ENCODE measurements at places on chromosomes 6 and 20. TPM values are rescaled to one million over a fixed set of nuclear protein-coding genes. Genes with fewer than 3 reads are reported as not detected.

MACROD2 gene
- 1.0 TPM for total RNA-seq

HLA-E gene
- total RNA-seq = 254 TPM

TSBP1 gene
- total RNA-seq = not detected

DNAJC5 gene
- 35.7 TPM for total RNA-seq

PRR18 gene
- not detected for total RNA-seq

LY86 gene
- total RNA-seq = not detected

COL21A1 gene
- 2.3 TPM for total RNA-seq

DNA sequence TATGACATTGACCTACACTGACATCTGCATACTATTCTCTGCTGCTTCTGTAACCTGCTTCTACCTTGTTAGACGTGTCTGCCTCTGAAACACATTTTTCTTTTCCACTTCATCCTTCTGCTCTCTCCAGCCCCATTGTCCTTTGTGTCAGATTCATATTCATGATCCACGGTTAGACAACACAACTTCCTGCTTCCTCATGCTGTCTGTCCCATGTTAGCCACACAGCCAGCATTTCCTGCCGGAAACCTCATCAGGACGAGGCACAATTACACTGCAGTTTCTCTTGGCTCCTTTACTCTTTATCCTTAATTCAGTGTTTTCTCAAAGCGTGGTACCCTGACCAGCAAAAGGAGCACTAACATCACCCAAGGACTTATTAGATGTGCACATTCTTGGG, 150.2 kb downstream of the TBC1D7 start:
- H3K4me1 ChIP-seq = no peaks in the 10 kb centered on the region
- H3K27me3 ChIP-seq = no peaks in the 10 kb centered on the region
- H3K27ac ChIP-seq = no peak overlapping the region
- no peaks in the 10 kb centered on the region for H3K36me3 ChIP-seq
- DNase-seq = no peak
- H3K4me3 ChIP-seq = no peak overlapping the region

GRCh38 chr20:36862857-36863668, 12.9 kb upstream of the TLDC2 start:
- H3K27ac ChIP-seq = peak overlapping the region; percentile 16
- no peaks in the 10 kb centered on the region for H3K36me3 ChIP-seq
- peaks cover 29% of the 10 kb centered on the region for H3K4me1 ChIP-seq
- H3K4me3 ChIP-seq = peak overlapping the region; percentile 78
- DNase-seq = no peak

- no peak overlapping the region for H3K27ac ChIP-seq
- no peak overlapping the region for H3K4me3 ChIP-seq
- no peaks in the 10 kb centered on the region for H3K4me1 ChIP-seq
- H3K27me3 ChIP-seq = no peaks in the 10 kb centered on the region
Observed at GRCh38 chr6:20117474-20117873, 94.8 kb downstream of the MBOAT1 start.

- H3K36me3 ChIP-seq = no peaks in the 10 kb centered on the region
- no peak overlapping the region for H3K4me3 ChIP-seq
- DNase-seq = no peak
- no peaks in the 10 kb centered on the region for H3K4me1 ChIP-seq
- H3K27ac ChIP-seq = no peak overlapping the region
Observed at GRCh38 chr6:134010974-134011373, 41.5 kb downstream of the SLC2A12 start.

- no peaks in the 10 kb centered on the region for H3K27me3 ChIP-seq
- no peak overlapping the region for H3K27ac ChIP-seq
- no peaks in the 10 kb centered on the region for H3K36me3 ChIP-seq
- H3K4me1 ChIP-seq = peaks cover 13% of the 10 kb centered on the region
- no peak overlapping the region for H3K4me3 ChIP-seq
Observed at GRCh38 chr6:44123544-44123943, 3.7 kb downstream of the MRPL14 start.

GRCh38 chr20:44336725-44337380, at the start of gene R3HDML:
Gene R3HDML, plus strand, starts transcription at chr20:44337043. Its CDS starts 115 bp downstream, at chr20:44337158.
- H3K4me1 ChIP-seq = no peaks in the 10 kb centered on the region
- peaks cover 3% of the 10 kb centered on the region for H3K27me3 ChIP-seq
- H3K36me3 ChIP-seq = no peaks in the 10 kb centered on the region
- DNase-seq = no peak
- no peak within 1 kb of the TSS for H3K4me3 ChIP-seq

- DNase-seq = peak; percentile 34
- no peak overlapping the region for H3K4me3 ChIP-seq
- no peaks in the 10 kb centered on the region for H3K27me3 ChIP-seq
- H3K27ac ChIP-seq = no peak overlapping the region
- no peaks in the 10 kb centered on the region for H3K36me3 ChIP-seq
- H3K4me1 ChIP-seq = peaks cover 4% of the 10 kb centered on the region
Observed at GRCh38 chr20:36145877-36146707, 8.4 kb upstream of the EPB41L1 start.

GRCh38 chr20:14518648-14519047, 181.2 kb upstream of the FLRT3 start:
- DNase-seq = no peak
- H3K36me3 ChIP-seq = no peaks in the 10 kb centered on the region
- H3K27ac ChIP-seq = no peak overlapping the region
- no peaks in the 10 kb centered on the region for H3K27me3 ChIP-seq
- no peaks in the 10 kb centered on the region for H3K4me1 ChIP-seq

DNA sequence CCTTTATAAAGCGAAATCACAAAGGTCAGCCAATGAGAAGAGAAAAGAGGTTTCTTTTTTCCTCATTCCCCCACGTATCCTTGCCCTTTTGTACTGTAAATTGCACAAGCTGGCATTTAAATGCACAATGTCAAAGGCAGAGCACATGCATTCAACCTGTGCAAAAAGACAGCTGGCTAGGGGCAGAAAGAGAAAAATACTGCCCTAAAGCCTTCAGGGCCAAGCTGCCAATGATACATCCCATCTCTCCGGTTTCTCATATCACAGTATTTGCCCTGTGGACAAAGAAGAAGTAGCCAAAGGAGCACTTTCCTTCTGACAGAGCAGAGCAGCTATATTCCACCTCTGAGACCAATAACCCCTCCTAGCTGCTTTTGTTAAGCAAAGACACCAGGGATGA, 219.2 kb downstream of the TRDN start:
- no peaks in the 10 kb centered on the region for H3K36me3 ChIP-seq
- no peak overlapping the region for H3K27ac ChIP-seq
- DNase-seq = no peak
- no peaks in the 10 kb centered on the region for H3K4me1 ChIP-seq
- H3K4me3 ChIP-seq = no peak overlapping the region
- H3K27me3 ChIP-seq = no peaks in the 10 kb centered on the region

- H3K4me1 ChIP-seq = no peaks in the 10 kb centered on the region
- no peaks in the 10 kb centered on the region for H3K36me3 ChIP-seq
- DNase-seq = no peak
- H3K4me3 ChIP-seq = no peak overlapping the region
- H3K27me3 ChIP-seq = no peaks in the 10 kb centered on the region
Observed at GRCh38 chr6:165025040-165025439, 284.4 kb downstream of the C6orf118 start.

DNA sequence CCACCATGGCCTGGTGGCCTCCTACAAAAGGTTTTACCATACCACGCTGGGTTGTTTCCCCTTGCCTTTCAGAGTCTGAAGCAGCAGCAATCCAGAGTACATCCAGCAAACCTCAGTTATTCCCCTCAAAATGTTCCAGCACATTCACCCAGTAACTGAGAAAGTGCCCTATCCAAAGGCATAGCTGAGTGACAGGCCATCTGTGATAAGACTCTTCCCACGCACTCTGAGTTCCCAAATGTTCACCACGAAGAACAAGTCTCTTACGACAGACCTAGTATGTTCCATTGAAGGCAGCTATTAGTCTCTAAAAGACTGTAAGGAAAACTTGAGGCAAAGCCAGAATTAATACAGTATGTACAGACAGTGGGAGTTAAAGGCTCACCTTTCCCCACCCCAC, 31.6 kb upstream of the C20orf144 start:
- H3K36me3 ChIP-seq = no peaks in the 10 kb centered on the region
- H3K27ac ChIP-seq = no peak overlapping the region
- H3K4me3 ChIP-seq = no peak overlapping the region
- H3K4me1 ChIP-seq = no peaks in the 10 kb centered on the region

- peak overlapping the region; percentile 28 for H3K27ac ChIP-seq
- no peaks in the 10 kb centered on the region for H3K36me3 ChIP-seq
- DNase-seq = peak; percentile 62
Observed at GRCh38 chr6:42292004-42292740, 74.5 kb upstream of the MRPS10 start.

- no peaks in the 10 kb centered on the region for H3K4me1 ChIP-seq
- DNase-seq = no peak
- no peak overlapping the region for H3K27ac ChIP-seq
- H3K36me3 ChIP-seq = no peaks in the 10 kb centered on the region
Observed at GRCh38 chr20:61805365-61805764, 260.3 kb downstream of the TAF4 start.

DNA sequence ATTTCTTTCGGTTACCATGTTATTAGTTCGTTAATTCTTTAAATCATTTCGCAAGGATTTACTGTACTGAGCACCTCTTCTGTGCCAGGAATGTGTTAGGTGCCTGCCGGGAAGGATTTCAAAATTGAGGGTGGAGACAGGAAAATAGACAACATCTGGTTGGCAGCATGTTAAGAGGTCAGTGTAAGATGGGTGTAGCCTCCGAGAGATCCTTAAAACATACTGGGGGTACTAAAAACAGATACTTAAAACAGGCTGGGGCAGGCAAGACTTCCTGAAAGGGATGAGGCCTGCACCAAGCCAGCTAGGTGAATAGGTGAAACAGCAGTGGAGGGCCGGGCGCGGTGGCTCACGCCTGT, 178.0 kb upstream of the SGK1 start:
- H3K27ac ChIP-seq = no peak overlapping the region
- no peak for DNase-seq
- H3K27me3 ChIP-seq = no peaks in the 10 kb centered on the region
- no peaks in the 10 kb centered on the region for H3K4me1 ChIP-seq
- H3K36me3 ChIP-seq = no peaks in the 10 kb centered on the region
- H3K4me3 ChIP-seq = no peak overlapping the region

DNA sequence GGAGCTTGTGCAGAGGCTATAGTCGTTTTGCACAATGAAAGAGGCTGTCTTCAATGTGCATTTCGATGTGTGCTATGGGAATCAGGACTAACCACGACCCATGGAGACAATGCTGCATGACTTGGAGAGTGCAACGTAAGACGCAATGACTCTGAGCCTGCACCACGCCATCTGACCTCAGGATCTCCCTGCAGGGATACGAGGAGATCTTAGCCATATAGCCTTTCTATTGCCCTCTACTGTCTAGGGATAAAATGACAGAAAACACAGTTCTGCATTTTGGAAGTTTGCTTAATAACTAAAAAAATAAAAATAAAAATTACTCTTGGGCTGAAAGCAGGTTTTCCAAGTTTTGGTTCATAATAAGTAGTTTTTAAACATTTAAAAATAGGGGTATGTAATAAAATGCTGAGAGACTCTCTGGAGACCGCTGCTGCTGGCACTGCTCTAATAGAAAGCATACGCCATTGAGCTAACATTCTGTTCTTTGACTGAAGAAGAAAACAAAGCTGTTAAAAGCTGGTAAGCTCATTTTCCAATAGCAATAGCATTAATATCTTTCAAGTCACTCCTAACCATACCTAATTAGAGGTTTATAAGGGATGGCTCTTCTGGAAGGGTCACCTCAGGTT, 87.2 kb downstream of the PDE7B start:
- H3K27ac ChIP-seq = no peak overlapping the region
- no peaks in the 10 kb centered on the region for H3K36me3 ChIP-seq
- DNase-seq = peak; percentile 47
- H3K4me1 ChIP-seq = peaks cover 15% of the 10 kb centered on the region
- H3K27me3 ChIP-seq = no peaks in the 10 kb centered on the region
- no peak overlapping the region for H3K4me3 ChIP-seq

DNA sequence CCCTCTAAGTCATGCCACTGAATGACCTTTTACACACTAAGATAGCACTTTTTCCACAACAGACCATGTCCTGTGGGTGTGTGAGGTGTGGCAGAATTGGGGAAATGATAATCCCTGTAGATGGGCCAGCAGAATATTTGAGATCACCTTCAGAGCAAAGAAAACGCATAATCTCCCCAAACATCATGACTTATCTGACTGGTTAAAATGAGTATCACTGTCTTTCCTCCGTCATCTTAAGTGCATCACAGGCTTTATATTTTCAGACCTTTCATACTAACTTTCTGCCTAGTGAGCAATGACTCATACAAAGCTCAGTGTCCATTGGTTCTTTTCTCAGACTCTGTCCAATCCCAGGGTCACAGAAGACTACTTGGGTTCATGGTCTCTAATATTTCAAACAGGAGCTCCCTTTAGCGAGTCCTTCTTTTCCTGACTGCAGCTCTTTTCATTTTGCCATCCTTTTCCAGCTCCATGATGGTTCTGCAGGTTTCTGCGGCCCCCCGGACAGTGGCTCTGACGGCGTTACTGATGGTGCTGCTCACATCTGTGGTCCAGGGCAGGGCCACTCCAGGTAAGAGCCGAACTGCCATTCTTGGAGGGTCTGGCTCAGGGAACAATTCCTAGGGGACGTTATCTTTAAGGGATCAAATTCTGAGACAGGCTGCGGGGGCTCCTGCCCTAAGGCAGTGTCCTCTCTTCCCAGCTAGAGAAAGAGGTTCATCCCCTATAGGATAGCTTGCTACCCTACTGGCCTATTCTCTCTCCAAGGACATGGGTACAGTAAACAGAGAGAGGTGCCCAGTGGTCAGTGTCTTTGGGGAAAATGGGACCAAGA, at the start of gene HLA-DPB1:
Gene HLA-DPB1, plus strand, starts transcription at position 423 of the 838 bp plus-strand sequence. Its CDS starts 52 bp downstream, at position 475.
- no peaks in the 10 kb centered on the region for H3K36me3 ChIP-seq
- DNase-seq = peak; percentile 32
- no peak within 1 kb of the TSS for H3K27ac ChIP-seq
- peaks cover 3% of the 10 kb centered on the region for H3K4me1 ChIP-seq

DNA sequence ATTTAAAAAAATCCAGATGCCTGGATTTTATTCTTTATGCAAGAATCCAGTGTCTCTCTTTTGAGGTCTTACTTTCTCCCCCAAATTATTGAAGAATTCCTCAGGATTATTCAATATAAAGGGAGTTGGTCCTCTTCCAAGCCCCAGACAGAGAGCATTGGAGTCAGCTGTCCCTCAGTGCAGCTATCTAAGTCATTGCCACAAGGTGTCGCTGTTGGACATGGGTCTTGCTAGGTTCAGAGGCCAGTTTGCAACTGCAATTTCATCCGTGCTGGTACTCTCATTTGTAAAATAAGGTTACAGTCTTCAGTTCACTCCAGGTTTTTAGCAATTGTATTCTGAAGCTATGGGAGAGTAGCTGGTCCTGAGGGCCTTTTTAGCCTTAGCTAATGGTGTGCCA, 27.8 kb downstream of the CCN2 start:
- H3K4me3 ChIP-seq = no peak overlapping the region
- no peaks in the 10 kb centered on the region for H3K4me1 ChIP-seq
- no peak overlapping the region for H3K27ac ChIP-seq
- H3K27me3 ChIP-seq = no peaks in the 10 kb centered on the region
- no peaks in the 10 kb centered on the region for H3K36me3 ChIP-seq
- peak; percentile 45 for DNase-seq

DNA sequence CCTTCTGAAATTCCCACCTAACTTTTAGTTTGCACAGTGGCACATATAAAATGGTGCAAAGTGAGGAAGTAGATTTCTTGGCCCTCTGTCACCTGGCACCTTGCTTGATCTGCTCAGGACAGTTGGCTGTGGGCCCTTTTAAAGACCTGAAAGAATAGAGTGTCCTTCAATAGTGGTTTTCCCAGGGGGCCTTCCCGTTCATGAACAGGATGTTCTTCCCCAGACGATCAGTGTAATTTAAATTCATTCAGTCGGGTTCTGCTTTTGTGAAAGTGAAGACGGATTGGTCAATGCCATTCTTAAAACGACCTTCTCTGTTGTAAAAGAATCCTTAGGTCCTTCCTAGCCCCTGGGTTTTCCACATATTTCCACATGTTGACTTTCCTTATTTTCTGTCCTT, 178.5 kb downstream of the SASH1 start:
- peaks cover 14% of the 10 kb centered on the region for H3K36me3 ChIP-seq
- DNase-seq = no peak
- no peaks in the 10 kb centered on the region for H3K27me3 ChIP-seq
- peak overlapping the region; percentile 59 for H3K27ac ChIP-seq

Measured in fibroblast of lung (primary cell).